ENCODE measurements at places on chromosomes 1 and 21.

GRCh38 chr1:68890736-68891135, 393.9 kb upstream of the DEPDC1 start:
- no peak overlapping the region for H3K27ac ChIP-seq
- H3K4me3 ChIP-seq, result no peak overlapping the region
- H3K4me1 ChIP-seq, result no peaks in the 10 kb centered on the region
- H3K36me3 ChIP-seq, result no peaks in the 10 kb centered on the region

DNA sequence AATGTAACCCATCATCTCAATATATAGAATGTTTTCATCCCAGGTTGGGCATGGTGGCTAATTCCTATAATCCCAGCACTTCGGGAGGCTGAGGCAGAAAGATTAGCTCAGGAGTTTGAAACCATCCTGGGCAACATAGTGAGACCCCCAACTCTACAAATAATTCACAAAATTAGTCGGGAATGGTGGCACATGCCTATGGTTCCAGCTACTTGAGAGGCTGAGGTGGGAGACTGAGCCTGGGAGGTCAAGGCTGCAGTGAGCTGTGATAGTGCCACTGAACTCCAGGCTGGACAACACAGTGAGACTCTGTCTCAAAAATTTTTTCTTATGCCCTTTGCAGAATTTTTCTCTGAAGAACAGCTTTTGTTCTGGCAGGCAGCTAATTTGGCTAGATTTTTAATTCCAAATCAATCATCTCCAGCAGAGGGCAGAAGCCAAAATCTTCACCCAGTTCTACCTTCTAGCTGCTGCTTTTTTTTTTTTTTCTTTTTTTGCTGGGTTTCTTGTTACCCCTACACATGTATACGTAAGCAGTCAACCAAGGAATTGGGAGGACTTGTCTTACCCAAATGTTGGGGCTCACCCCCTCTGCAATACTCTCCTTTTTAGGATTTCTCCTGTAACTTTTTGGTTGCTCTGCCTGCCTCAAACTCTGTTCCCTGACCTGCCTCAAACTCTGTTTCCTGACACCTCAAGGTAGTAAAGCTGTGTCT, 2.7 kb upstream of the RAD54L start:
- peaks cover under 1% of the 10 kb centered on the region for H3K36me3 ChIP-seq
- H3K27me3 ChIP-seq, result no peaks in the 10 kb centered on the region
- DNase-seq, result peak; percentile 43
- H3K4me3 ChIP-seq, result no peak overlapping the region
- H3K27ac ChIP-seq, result no peak overlapping the region

- no peak overlapping the region for H3K4me3 ChIP-seq
- H3K27me3 ChIP-seq, result no peaks in the 10 kb centered on the region
- DNase-seq, result no peak
- no peak overlapping the region for H3K27ac ChIP-seq
- no peaks in the 10 kb centered on the region for H3K36me3 ChIP-seq
Measured at GRCh38 chr1:33188572-33189275, 6.9 kb upstream of the TRIM62 start.

DNA sequence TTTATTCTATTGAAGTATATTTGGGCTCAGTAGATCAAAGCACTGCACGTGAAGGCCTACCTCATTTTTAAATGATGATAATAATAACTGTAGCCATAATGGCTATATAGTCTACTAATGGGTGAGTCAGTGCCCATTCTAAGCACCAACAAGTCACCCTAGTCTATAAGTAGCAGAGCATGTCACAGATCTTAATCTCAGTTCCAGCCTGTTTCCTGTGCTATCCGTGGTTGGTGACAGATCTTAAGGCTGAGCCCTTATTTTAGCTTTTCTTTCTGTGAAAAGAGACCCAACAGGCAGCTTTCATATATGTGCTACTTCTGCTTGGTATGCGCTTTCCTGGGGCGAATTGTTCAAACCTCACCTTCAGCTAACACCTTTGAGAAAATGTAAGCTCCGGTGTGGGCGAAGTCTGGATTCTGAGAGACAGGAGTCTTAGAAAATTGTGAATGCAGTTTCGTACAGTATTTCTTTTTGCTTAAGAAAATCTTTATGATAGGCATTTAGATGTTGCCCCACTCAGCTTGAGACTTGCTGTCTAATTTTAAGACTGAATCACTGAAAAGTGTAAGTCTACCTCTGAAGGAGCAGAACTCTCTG, 59.6 kb downstream of the FMN2 start:
- H3K36me3 ChIP-seq, result no peaks in the 10 kb centered on the region
- no peak overlapping the region for H3K4me3 ChIP-seq
- H3K4me1 ChIP-seq, result no peaks in the 10 kb centered on the region
- no peak overlapping the region for H3K27ac ChIP-seq
- no peak for DNase-seq

DNA sequence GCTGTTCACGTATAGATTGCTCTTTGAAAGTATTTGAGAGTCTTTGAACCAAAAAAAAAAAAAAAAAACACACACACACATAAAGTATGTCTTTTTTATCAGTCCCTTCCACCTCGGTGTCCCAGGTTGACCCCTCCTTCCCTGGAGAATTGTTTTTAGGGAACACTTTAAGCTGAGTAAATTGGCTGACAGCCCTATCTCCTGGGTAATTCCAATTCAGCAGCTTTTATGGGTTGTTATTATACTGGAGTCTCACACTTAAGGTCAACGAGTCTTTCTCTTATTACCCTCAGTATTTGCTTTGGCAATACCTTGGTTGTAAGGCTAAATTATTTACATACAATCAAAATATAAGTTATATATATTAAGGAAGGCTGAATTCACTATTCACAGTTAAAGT, 69.4 kb downstream of the SLC30A10 start:
- H3K27me3 ChIP-seq, result no peaks in the 10 kb centered on the region
- H3K36me3 ChIP-seq, result no peaks in the 10 kb centered on the region
- no peak overlapping the region for H3K4me3 ChIP-seq
- DNase-seq, result no peak

- H3K36me3 ChIP-seq, result peaks cover 3% of the 10 kb centered on the region
- no peaks in the 10 kb centered on the region for H3K4me1 ChIP-seq
- no peak overlapping the region for H3K4me3 ChIP-seq
Measured at GRCh38 chr1:33018112-33018511, 18.6 kb downstream of the AK2 start.

DNA sequence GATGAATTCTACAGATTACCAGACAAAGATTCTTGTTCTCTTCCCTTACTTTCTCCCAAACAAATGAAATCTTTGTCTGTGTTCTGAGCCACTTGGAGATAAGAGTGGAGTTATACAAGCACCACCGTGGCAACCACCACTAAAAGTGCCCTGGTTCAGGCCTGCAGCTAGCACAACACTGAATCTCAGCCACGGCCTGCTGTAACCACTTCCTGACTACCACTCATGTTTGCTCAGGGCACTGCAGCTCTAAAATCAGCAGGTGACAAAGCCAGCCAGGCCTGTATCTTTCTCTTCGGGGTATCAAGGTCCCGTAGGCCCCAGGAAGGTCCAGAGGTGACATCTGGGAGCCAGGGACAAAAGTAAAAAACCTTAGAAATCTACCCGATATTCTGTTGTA, 3.2 kb upstream of the OR2T6 start:
- H3K27me3 ChIP-seq, result no peaks in the 10 kb centered on the region
- H3K36me3 ChIP-seq, result no peaks in the 10 kb centered on the region
- H3K27ac ChIP-seq, result no peak overlapping the region
- DNase-seq, result no peak
- H3K4me1 ChIP-seq, result no peaks in the 10 kb centered on the region
- H3K4me3 ChIP-seq, result no peak overlapping the region

DNA sequence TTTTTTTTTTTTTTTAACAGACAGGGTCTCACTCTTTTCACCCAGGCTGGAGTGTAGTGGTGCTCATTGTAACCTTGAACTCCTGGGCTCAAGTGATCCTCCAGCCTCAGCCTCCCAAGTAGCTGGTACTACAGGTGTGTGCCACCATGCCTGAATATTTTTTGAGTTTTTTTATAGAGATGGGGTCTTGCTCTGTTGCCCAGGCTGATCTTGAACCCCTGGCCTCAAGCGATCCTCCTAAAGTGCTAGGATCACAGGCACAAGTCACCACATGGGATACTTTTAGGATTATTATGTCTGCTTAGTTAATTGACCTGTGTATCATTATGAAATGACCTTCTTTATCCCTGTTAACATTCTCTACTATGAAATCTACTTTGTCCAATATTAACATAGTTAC, 38.0 kb downstream of the RASSF5 start:
- no peak overlapping the region for H3K4me3 ChIP-seq
- H3K27ac ChIP-seq, result no peak overlapping the region
- no peaks in the 10 kb centered on the region for H3K36me3 ChIP-seq
- no peak for DNase-seq
- no peaks in the 10 kb centered on the region for H3K27me3 ChIP-seq

DNA sequence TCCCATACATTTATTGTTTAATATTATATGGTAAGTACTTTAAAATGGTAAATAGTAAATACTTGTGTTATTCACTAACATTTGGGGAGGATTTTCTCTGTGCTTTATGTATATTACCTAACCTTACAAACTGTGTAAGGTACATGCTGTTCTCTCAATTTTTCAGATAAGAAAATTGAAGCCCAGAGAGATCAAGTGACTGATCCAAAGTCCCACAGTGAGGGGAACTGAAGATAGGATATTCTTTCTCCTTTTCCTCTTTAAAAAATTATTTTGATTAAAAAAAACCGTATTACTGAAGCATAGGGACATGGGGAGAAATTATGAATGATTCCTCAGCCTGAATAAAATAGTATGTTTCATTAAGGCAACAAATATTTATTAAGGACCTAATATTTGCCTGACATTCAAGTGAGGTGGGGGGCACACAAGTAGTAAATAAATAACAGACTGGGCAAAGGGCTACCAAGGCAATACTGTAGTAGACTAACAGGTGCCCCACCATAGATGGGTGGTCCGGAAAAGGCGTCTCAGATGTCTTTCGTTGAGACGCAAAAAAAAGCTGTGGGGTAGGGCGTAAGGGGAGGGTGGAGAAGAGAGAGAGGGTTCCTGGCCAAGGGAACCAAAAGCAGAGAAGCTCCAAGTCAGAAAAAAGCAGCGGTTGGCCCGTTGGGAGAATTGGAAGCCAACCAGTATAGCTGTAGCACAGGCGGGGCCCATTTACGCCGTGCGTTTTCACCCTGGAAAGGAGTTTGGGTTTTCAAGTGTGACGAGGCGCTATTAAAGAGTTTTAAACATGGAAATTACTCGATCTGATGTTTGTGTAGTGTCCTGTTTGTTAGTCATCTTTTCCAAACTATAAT, 944 bp upstream of the AGO3 start:
- H3K27ac ChIP-seq, result peak overlapping the region; percentile 99
- no peaks in the 10 kb centered on the region for H3K36me3 ChIP-seq
- H3K4me3 ChIP-seq, result peak overlapping the region; percentile 94
- H3K4me1 ChIP-seq, result no peaks in the 10 kb centered on the region

DNA sequence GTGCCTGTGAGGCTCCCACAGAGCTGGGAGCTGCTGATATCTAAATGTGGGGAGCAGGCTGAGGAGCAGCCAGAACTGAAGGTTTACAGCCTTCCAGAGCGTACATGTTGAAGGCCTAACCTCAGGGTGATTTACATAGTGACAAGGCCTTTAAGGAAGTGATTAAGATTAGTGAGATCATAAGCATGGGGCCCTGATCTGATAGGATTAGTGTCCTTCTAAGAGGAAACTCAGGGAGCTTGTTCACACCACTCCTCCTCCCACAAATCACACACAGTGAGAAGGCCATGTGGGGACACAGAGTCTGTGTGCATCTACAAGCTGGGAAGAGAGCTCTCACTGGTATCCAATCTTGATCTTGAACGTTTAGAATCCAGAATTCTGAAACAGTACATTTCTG, 92.3 kb upstream of the NBPF6 start:
- peak; percentile 26 for DNase-seq
- H3K36me3 ChIP-seq, result no peaks in the 10 kb centered on the region
- H3K27ac ChIP-seq, result no peak overlapping the region
- no peak overlapping the region for H3K4me3 ChIP-seq
- no peaks in the 10 kb centered on the region for H3K4me1 ChIP-seq

GRCh38 chr1:24553931-24554330, 2.0 kb upstream of the NCMAP start:
- no peaks in the 10 kb centered on the region for H3K4me1 ChIP-seq
- no peak overlapping the region for H3K27ac ChIP-seq
- peaks cover 2% of the 10 kb centered on the region for H3K27me3 ChIP-seq

DNA sequence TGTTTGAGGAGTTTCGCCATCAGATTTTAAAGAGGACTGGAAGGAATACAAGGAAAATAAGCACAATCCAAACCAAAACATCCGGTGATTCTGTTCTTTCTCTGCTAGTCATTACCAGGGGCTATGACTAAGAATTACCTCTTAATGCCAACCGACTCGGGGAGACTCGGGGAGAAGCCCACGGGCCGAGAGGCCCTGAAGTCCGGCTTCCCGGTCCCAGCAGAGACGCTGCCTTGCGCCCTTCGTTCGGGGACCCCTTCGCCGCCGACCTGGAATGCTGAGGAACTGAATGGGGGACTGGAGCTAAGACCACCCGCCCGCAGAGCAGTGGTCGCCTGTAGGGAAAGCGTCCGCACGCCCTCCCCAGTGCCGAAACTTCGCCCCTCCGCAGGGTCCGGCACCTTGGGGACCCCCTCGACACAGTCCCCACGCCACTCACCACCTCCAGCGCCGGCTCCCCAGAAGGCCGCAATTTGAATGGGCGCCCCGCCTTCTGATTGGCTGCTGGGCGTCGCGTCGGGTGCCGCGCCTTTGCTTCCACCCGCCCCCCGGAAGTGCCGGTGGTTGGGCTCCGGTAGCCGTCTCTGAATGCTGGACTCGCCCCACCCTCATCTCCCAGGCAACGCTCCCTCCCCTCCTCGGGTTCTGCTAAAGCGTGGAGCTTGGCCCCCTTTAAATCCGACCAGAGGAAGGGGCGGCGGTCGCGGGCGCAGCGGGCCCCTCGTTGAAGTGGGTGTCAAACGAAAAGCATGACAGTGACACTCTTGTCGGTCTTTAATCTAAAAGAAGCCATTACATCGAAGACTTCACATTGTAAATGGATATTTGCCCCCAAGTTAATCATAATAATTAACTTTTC, at the start of gene KIF14:
KIF14 (minus strand) TSS at position 479 of the 859 bp plus-strand sequence. CDS start 2,028 bp downstream, outside the sequence.
- peak within 1 kb of the TSS; percentile 97 for H3K4me3 ChIP-seq
- no peaks in the 10 kb centered on the region for H3K27me3 ChIP-seq
- H3K27ac ChIP-seq, result peak within 1 kb of the TSS; percentile 58
- H3K4me1 ChIP-seq, result no peaks in the 10 kb centered on the region
- DNase-seq, result peak; percentile 97

DNA sequence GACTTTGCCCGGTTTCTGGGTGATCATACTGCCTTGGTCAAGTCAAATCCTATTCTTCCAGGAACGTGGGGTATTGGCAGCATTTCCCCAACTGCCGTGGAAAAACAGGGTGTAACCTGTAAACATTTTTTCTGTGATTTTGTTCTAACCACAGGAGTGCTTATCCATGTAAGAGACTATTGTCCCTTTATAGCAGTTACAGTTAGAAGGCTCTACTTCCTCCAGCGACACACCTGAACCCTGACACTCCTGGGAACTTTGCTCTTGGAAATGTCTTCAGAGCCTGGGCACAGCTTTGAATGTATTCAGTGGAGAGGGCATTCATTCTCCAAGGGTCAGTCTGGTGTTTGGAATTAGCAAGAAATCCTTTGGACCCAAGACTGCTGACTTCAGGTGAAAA, 26.4 kb upstream of the ARHGEF10L start:
- no peaks in the 10 kb centered on the region for H3K36me3 ChIP-seq
- H3K4me1 ChIP-seq, result no peaks in the 10 kb centered on the region
- no peaks in the 10 kb centered on the region for H3K27me3 ChIP-seq
- no peak overlapping the region for H3K27ac ChIP-seq
- DNase-seq, result no peak
